ENCODE measurements at places on chromosomes 7 and 10.

DNA sequence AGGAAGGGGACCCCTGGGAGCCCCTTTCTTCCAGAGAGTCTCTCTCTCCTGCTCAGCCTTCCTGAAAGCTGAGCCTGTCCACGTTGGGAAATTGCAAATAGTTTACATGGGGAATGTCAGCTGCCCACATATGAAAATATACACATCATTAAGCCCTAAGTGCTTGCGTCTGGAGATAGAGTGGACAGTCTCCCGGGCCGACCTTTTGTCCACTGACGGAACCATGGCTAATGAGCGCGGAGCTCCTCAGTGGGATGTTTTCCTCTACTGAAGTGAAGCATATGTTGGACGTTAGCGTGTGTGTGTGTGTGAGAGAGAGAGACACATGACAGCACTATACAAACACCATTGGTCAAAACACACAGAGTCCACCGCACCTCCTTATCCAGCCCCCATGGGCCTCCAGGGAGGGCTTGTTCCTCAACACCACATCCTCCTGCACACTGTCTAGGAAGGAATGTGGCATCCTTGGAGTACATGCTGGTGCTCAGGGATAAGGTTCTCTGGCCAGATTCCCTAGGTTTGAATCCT, 128.4 kb downstream of the RGS10 start:
- no peak for DNase-seq

GRCh38 chr7:51817694-51818225, 501.2 kb upstream of the COBL start:
- DNase-seq, result no peak

GRCh38 chr10:14477408-14477710, 146.6 kb upstream of the FRMD4A start:
- DNase-seq, result no peak

DNA sequence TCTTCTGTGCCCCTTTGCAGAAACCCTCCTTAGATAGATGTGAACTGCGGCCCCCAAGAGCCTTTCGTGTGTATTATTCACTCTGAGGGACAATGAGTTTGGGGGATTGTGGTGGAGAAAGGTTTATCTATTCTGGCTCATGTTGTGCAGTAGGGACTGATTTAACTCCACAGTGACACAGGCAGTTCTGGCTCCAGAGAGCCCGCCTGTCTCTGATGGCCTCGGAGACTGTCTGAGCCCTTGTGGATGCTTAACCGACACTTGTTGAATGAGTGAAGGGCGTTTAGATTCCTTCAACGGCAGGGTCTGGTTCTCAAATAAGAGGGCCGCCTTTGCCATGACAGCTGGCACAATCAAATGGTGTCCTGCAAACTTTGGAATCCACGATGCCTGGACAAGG, 5.8 kb downstream of the NPTX2 start:
- DNase-seq, result no peak

- no peak for DNase-seq
Observed at GRCh38 chr7:21580073-21580521, 37.3 kb downstream of the DNAH11 start.

DNA sequence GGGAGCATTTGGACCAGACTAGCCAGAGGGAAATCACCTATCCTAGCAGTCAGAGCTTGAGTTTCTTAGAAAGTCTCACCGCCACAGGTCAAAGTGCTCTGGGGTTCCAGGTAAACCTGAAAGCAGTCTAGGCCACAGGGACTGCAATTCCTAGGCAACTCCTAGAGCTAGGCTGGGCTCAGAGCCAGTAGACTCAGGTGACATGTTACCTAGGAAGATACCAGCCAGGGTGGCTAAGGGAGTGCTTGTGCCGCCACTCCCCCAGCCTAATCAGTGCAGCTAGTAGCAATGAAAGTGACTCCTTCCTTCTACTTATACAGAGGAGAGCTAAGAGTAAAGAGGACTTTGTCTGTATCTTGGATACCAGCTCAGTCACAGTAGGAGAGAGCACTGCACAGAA, 348.7 kb upstream of the HPS1 start:
- DNase-seq, result no peak

All from activated naive CD4-positive, alpha-beta T cell treated with anti-CD3 and anti-CD28 coated beads, Interleukin-2, amount 50 U/mL, for 72 hours (primary cell).